Right lung (tissue), 10 donors: ENCODE measurements at places on chromosomes 1 and 21.

DNA sequence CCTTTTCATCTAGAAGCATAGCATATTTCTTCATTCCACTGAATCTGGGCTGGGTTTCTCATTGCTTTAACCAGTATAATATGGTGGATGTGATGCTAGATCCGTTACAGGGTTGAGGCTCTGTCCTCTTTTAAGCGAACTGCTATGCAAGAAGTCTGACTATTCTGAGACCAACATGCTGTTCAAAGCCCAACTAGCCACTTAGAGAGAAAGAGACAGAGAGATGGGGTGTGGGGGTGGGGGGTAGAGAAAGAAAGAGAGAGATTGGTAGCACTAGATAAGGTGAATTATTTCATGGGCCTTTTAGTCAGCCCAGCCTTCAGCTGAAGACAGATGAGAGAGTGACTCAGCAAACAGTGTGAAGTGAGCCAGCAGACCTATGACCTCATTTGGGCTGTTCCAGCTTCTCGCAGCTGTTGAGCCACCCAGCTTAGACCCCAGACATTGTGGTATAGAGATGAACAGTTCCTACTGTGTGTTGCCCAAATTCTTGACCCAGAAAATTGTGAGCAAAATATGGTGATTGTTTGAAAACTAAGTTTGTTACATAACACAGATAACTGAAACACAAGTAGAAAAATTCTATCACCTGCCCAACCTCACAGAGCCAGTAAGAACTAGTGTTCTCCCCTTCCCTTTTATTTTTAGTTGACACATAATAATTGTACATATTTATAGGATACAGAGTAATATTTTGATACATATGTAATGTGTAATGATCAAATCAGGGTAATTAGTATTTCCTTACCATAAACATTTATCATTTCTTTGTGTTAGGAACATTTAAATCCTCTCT lies 40.7 kb upstream of the PRKACB start:
- DNase-seq: peak; percentile 19

- peak; percentile 55 for DNase-seq
Measured at GRCh38 chr1:28668956-28669723, 556 bp downstream of the GMEB1 start.

DNA sequence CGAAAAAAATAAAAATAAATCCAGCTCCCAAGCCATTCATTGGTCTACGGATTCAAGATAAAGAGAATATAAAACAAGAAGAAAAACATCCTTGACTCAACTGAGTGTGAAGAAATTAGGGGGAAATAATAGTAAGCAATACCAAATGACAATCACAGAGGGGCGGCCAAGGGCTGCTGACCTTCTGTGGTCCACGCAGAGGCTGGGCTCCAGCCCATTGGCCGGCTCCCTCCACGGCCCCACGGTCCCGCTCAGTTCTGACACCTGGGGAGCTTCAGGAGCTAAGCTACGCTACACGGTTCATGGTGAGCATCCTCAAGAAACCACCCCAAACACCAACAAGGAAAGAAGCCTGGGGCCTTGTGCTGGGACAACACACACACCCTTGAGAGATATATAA lies 400 bp upstream of the KRTAP10-12 start:
- DNase-seq: no peak

DNA sequence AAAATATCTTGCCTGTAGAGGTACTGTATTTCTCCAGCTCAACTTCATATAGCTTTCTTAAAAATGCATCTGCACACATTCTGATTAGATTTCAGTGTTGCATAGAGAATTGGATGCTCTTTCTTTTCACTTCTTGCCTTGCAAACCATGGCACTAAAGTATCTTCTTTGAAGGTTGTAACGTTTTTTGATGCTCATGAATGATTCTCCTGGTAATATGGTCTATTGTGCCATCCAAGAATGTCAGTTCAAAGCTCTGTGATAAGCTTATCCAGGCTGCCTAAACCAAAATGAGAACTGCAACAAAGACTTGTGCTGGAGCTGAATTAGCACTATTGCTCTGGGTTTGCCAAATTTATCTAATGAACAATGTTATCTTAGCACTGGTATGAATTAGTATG lies 1.9 kb downstream of the SGIP1 start:
- no peak for DNase-seq

- no peak for DNase-seq
Measured at GRCh38 chr1:19647643-19648042, 3.5 kb downstream of the NBL1 start.

DNA sequence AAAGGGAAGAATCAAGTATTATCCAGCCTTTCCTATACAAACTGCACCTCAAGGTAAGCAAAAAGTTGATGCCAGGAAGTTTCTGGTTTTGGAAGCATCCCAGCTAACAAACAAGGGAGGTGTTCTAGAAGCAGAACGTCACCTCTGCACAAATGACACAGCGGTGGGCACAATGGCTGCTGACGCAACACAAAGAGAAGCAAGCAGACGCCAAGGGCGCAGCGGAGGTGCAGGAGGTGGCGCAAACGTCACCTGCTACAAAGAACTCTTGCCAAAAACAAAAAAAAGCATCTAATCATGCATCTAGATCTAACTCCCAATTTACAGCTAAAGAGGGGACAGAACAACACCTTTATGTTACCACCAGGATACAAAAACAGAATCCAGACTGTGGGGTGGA lies 88.5 kb downstream of the NPHP4 start:
- DNase-seq: no peak

DNA sequence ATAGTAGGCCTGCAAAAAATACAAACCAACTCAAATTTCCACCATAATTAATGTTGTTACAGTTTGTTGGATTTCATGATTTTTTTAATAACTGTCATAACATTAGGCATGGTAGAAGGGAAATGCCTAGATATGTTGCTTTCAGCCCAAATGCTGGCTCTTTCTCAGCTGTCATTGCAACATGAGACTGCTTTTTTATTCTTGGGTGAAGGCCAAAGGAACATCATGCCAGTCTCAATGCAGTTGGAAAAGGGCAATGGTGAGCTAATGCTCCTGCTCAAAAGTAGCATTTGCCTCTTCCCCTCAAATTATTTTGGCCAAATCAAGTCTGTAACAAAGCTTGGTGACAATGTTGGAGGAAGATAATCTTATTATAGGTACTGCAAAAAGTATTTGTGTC lies 877.7 kb upstream of the PRMT6 start:
- DNase-seq: no peak
